Pancreas (tissue), 10 donors: ENCODE measurements at places on chromosomes 12 and 14. TPM values are rescaled to one million over a fixed set of nuclear protein-coding genes. Genes with fewer than 3 reads are reported as not detected.

- H3K27me3 ChIP-seq: no peaks in the 10 kb centered on the region
- no peak overlapping the region for H3K27ac ChIP-seq
- H3K36me3 ChIP-seq: no peaks in the 10 kb centered on the region
- no peak overlapping the region for H3K4me3 ChIP-seq
- peaks cover 4% of the 10 kb centered on the region for H3K4me1 ChIP-seq
- DNase-seq: no peak
These were observed 63.3 kb downstream of the BMP4 start for GRCh38 chr14:53893374-53893773.

- H3K4me3 ChIP-seq: no peak overlapping the region
- H3K27me3 ChIP-seq: no peaks in the 10 kb centered on the region
- no peak overlapping the region for H3K27ac ChIP-seq
These were observed 207.0 kb downstream of the TMEM121 start for GRCh38 chr14:105733081-105734065.

DNA sequence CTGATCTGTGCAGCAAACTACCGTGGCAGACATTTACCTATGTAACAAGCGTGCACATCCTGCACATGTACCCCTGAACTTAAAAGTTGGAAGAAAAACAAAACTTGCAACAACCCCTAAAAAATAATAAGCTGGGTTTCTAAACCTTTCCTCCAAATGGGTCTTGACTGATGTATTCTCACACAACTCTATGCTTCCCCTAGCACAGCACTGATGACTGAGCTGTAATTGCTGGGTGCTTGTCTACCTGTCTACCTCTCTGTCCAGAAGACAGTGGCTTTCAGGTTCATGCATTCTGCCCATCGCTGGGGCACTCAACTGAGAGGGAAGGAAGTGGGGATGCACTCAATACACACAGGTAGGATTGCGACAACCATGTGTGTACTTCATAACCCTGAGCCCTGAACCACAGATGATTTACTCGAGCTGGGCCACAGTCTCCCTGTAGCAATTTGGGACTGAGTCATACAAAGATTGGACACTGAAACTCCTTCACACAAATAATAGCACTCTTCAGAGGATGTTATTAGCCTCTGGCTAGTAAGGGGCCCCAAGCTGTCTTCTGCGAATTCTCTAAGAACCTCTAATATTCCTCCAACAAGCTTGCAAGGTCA is 44.8 kb upstream of the TMPO start:
- no peak for DNase-seq
- H3K4me3 ChIP-seq: no peak overlapping the region
- H3K27ac ChIP-seq: peak overlapping the region; percentile 23
- peaks cover 7% of the 10 kb centered on the region for H3K4me1 ChIP-seq
- H3K27me3 ChIP-seq: no peaks in the 10 kb centered on the region
- H3K36me3 ChIP-seq: no peaks in the 10 kb centered on the region

- H3K27ac ChIP-seq: no peak overlapping the region
- H3K4me3 ChIP-seq: no peak overlapping the region
These were observed 5.4 kb upstream of the TAS2R46 start for GRCh38 chr12:11067514-11067913.

The OASL gene
- 0.59 TPM for polyA plus RNA-seq

The TPPP2 gene
- polyA plus RNA-seq: 0.46 TPM

The WNT1 gene
- polyA plus RNA-seq: not detected
